ENCODE measurements at places on chromosomes 2 and 18.

DNA sequence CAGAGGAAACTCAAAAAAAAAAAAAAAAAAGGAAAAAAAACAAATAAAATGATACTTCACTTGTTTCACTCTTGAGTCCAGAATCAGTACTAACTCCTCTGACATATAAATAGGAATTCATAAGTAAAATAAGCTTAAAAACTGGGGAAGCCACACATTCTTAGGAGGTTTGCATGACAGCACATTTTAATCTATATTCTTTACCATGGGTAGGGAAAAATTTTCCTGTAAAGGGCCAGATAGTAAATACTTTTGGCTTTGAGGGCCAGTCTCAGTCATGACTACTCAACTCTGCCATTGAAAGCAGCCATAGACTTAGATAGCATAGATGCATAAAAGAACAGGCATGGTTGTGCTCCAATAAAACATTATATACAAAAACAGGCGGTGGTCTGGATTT is 145.2 kb downstream of the BCL11A start:
- DNase-seq = no peak

DNA sequence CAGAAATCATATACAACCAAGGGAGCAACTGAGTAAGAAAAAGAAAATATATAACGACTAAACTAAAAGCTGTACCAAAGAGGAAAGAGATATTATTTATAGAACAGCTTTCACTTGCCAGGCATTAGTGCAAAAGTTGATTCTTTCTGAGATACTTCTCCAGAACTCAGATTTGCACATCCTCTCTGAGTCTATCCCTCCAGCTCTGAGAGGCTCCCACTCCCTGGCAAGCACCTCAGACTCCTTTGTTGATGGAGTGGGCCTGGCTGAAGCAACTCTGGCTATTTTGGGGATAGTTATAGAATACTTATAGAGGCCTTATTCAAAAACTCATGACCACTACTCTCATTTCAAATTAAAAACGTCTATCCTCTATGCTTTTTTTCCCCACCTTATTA is 501.6 kb upstream of the TNP1 start:
- no peak for DNase-seq

- DNase-seq = no peak
Observed at GRCh38 chr2:160512491-160512890, 18.9 kb upstream of the RBMS1 start.

- no peak for DNase-seq
Observed at GRCh38 chr2:60796573-60797509, 40.8 kb downstream of the PAPOLG start.

DNA sequence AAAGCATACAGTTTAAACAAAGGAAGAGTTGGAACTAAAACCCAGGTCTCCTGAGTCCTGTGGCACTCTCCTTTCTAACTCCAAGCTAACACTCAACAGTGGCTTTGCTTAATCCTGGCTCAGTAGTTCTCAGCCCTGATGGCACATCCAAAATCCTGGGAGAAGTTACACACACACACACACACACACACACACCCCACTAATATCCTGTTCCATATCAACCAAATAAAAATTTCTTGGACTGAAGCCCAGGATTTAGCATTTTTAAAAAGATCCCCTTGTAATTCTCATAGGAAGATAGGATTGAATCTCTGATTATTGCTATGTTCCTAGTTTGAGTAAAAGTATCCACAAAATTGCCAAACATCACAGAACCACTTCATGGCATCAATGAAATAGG is 136.1 kb upstream of the RIOK3 start:
- DNase-seq = no peak

DNA sequence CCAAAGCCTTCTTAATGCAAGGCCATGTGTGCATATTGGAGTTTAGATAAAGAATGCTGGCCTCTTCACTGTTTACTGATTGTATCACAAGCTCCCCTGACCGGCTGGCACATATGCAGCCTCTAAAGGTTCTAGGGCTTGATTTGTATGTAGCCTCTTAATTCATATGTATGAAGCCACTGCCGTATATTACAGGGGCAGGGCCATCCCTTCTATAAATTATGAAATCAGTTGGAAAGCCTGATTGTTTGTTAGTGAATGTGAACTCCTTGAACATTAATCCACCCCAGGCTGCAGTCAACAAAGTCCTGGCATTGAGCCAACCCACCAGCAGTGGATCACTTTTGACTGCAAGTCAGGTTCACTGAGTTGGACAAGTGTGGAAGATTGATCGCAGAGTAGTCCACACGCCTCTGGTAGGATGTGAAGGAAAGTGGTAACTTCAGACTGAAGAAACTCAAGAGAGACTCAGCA is 61.6 kb upstream of the PARD3B start:
- no peak for DNase-seq
